ENCODE measurements at places on chromosomes 4 and X.

GRCh38 chr4:1376391-1376840 is 29.4 kb downstream of the UVSSA start:
- DNase-seq: no peak

GRCh38 chr4:141246683-141247429 is 26.2 kb downstream of the ZNF330 start:
- no peak for DNase-seq

DNA sequence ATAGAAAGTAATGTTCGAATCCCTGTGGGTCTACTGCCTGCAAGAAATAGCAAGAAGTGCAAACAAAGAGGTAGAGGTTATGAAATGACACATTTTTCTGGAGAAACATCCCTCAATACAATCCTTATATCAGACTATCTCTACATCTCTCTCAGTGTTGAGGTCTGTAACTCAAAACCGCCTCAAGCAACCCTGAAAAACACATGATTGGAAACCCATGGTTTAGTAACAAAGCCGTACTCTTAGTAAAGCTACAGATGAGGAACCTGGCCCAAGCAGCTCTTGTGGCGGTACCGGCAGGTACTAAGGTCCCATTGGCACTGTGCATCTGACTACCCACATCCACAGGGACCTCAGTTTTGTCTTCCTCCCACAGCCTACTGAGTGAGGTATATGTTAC is 53.9 kb downstream of the IRF2 start:
- no peak for DNase-seq

GRCh38 chr4:6475492-6476020 is 3.1 kb upstream of the PPP2R2C start:
- no peak for DNase-seq

DNA sequence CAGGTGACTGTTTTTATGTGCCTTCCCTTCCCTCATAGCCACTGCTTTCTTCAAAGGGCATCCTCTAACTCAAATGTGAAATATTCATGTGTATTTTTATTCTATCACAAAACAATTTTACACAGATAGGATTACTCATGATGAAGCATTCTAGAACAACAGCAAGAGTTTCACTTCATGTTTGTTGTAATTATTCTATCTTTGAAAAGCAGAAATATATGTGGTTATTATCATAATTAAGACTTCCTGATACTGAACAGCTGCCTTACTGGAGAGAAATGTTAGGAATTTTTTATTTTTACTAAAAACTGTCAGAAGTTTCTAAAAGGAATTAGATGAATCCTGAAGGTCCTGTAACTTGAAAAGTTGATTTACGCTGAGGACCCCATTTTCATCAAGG is 229.1 kb downstream of the PALLD start:
- DNase-seq: no peak

DNA sequence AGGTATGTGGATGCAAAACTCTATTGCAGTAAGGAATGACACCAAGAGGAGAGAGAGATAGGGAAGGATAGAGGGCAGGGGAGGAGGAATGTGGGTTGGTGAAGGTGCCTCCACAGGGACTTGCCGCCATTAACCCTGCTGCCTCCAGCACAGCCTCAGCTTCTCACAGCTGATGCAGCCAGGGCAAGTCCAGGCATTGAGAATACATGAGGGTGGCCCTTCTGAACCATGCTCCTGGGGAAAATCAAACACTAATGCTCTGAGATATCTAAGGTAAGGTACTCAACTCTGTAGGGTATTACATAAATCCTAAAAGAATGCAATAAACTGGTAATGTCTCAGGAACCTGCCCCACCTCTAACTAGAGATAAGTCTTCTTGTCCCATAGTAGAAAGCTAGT is 28.7 kb downstream of the UGT2B7 start:
- DNase-seq: no peak

DNA sequence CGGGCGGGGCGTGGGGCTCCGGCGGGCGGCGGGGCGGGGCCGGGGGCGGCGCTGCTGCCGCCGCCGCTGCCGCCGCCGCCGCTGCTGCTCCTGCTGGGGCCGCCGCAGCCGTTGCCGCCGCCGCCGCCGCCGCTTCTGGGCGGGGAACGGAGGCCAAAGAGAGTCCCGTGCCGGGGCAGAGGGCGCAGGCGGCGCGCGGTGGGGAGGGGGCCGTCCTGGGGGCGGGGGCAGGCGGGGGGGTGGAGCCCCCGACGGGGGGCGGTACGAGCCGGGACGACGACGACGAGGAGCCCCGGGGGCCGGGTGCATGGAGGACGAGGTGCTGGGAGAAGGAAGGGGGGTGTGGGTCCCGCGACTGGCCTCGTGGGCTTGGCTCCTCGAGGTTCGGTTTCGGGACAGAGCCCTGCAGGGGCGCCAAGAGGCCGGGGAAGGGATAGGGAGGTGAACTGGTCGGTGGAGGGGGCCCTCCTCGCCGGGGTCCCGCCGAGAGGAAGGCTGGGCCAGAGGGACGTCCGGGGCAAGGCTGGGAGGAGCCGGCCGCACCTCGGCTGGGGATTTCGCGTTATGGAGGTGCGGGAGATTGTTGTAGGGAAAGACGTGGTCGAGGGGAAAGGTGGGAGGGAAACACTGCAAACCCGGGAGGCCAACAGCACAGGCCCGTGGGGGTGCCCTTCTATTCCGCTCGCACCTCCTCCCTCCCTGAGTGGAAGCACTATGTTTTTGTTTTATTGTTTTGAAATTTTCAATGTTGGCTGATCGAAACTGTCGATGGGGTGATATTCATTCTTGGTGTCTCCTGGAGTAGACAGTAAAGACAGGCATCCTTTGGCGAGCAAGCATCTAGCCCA is 1.9 kb downstream of the BCORL1 start:
- no peak for DNase-seq

GRCh38 chr4:37441231-37442061 is 196.9 kb downstream of the NWD2 start:
- no peak for DNase-seq

GRCh38 chr4:184362396-184362795 is 112.0 kb downstream of the IRF2 start:
- no peak for DNase-seq

Measured in stimulated activated CD8-positive, alpha-beta memory T cell treated with anti-CD3 and anti-CD28 coated beads, Interleukin-7, amount 100 ng/mL, for 24 hours (primary cell).